ENCODE measurements at places on chromosomes 2 and 18. TPM values are rescaled to one million over a fixed set of nuclear protein-coding genes. Genes with fewer than 3 reads are reported as not detected.

GRCh38 chr2:19611491-19612332, 253.3 kb upstream of the OSR1 start:
- DNase-seq, result no peak
- no peaks in the 10 kb centered on the region for H3K27me3 ChIP-seq
- no peaks in the 10 kb centered on the region for H3K36me3 ChIP-seq
- H3K27ac ChIP-seq, result no peak overlapping the region

DNA sequence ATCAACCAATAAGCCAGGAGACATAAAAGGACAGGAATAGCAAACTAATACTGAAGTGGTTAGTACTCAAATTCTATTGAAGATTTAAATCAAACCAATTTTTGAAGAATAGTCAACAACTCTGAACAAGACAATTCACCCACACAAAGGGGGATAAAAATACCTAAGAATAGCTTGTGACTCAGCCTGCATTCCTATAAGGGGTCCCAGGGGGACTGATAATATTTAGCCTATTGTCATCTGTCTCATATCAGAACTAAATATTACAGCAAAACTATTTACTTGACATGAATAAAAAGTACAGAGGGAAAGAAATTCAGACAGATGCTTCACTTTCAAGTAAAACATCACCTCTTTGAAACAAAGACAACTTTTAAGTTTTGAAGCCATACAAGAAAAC, 7.7 kb downstream of the ITSN2 start:
- no peak overlapping the region for H3K27ac ChIP-seq
- no peaks in the 10 kb centered on the region for H3K36me3 ChIP-seq
- no peak overlapping the region for H3K4me3 ChIP-seq
- H3K27me3 ChIP-seq, result no peaks in the 10 kb centered on the region

DNA sequence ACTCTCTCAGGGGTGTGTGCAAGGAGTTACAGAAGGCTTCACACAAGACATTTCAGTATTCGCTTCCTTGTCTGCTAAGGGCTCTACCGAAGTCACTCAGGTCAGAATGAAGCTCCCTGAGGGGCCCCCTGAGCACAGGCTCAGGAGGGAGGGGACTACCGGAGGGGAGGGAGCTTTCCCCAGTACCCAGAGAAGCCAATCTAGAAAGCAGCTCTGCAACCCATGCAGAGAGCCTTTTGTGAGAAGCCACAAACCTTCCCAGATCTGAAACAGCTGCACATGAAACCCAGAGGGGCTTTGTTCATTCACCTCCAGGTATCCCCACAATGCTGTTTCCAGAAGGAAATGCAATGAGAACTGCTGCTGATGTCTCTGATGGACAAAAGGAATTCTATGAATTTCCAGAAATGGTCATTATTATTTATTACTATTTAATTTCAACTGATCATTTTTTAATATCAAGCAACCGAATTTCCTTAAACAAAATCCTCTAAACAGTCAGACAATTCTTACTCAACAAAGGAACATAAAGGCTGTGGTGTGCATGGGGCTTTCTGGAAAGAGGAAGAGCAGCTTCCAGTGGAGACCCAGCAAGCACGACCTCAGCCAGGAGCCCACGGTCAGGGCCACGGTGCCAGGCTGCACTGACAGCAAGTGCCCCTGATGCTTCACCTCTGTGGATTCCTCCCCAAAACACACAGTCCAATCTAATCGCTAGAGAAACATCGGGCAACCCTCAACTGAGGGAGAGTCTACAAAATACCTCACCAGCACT, 42.0 kb downstream of the NDUFA10 start:
- peaks cover 20% of the 10 kb centered on the region for H3K4me1 ChIP-seq
- H3K4me3 ChIP-seq, result no peak overlapping the region
- H3K36me3 ChIP-seq, result peaks cover 76% of the 10 kb centered on the region
- DNase-seq, result peak; percentile 15
- no peak overlapping the region for H3K27ac ChIP-seq

MRPL44 gene
- 7.5 TPM for polyA plus RNA-seq

MOGAT1 gene
- polyA plus RNA-seq, result not detected

DNA sequence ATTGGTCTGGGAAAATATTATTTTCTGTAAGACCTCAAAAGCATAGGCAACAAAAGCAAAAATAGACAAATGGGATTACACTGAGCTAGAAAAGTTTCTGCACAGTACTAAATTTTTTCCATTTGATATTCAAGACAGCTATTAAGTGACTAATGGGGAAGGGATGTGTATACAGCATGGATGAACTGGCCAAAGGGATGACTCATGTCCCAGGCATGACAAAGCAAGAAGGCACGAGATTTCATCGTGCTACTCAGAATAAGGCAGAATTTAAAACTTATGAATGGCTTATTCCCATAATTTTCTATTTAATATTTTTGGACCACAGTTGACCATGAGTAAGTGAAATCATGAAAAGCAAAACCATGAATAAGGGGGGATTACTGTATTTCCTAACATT, 1250.1 kb upstream of the GYPC start:
- no peaks in the 10 kb centered on the region for H3K4me1 ChIP-seq
- no peaks in the 10 kb centered on the region for H3K36me3 ChIP-seq
- H3K27ac ChIP-seq, result no peak overlapping the region
- no peak overlapping the region for H3K4me3 ChIP-seq
- DNase-seq, result no peak
- no peaks in the 10 kb centered on the region for H3K27me3 ChIP-seq

ARHGAP28 gene
- polyA plus RNA-seq, result not detected

MTCL1 gene
- polyA plus RNA-seq, result not detected

GALR1 gene
- polyA plus RNA-seq, result not detected

- no peaks in the 10 kb centered on the region for H3K27me3 ChIP-seq
- H3K36me3 ChIP-seq, result no peaks in the 10 kb centered on the region
- no peak overlapping the region for H3K4me3 ChIP-seq
- no peak for DNase-seq
Observed at GRCh38 chr2:59936048-59936447, 617.4 kb downstream of the BCL11A start.

CENPA gene
- polyA plus RNA-seq, result not detected

ALK gene
- not detected for polyA plus RNA-seq

- H3K4me3 ChIP-seq, result no peak overlapping the region
- no peak overlapping the region for H3K27ac ChIP-seq
- H3K36me3 ChIP-seq, result no peaks in the 10 kb centered on the region
- H3K4me1 ChIP-seq, result peaks cover 44% of the 10 kb centered on the region
- no peaks in the 10 kb centered on the region for H3K27me3 ChIP-seq
Observed at GRCh38 chr2:28362991-28363521, 29.6 kb upstream of the FOSL2 start.

GRCh38 chr2:43939695-43940256, 56.0 kb downstream of the LRPPRC start:
- no peaks in the 10 kb centered on the region for H3K27me3 ChIP-seq
- H3K27ac ChIP-seq, result no peak overlapping the region
- H3K4me3 ChIP-seq, result no peak overlapping the region
- H3K4me1 ChIP-seq, result no peaks in the 10 kb centered on the region

DNA sequence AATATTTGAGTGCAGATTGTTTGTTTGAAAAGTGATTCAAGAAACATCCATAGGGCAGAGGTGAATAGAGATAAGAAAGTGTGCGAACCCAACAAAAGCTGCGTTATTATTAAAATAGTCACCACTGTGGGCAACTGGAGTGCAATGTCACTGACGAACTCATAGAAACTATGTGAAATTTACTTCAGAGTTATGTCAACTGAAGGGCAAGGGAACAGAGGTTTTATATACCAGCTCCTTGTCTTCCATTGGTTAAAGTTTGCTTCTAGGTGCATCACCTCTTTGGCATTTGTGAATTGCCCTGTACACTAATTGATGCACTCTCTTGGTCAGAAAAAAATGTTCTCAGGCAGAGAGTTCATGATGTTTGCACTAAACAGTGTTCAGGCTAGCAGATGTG, 110.5 kb upstream of the NYAP2 start:
- H3K36me3 ChIP-seq, result no peaks in the 10 kb centered on the region
- no peak overlapping the region for H3K27ac ChIP-seq
- DNase-seq, result no peak
- no peaks in the 10 kb centered on the region for H3K27me3 ChIP-seq
- H3K4me1 ChIP-seq, result no peaks in the 10 kb centered on the region
- H3K4me3 ChIP-seq, result no peak overlapping the region

GRCh38 chr2:17162713-17163112, 355.5 kb downstream of the RAD51AP2 start:
- H3K27ac ChIP-seq, result no peak overlapping the region
- no peaks in the 10 kb centered on the region for H3K4me1 ChIP-seq
- no peak for DNase-seq

MDH1B gene
- polyA plus RNA-seq, result not detected

GRCh38 chr18:70337139-70337972, 48.5 kb downstream of the SOCS6 start:
- no peaks in the 10 kb centered on the region for H3K36me3 ChIP-seq
- peak; percentile 28 for DNase-seq
- no peaks in the 10 kb centered on the region for H3K27me3 ChIP-seq
- no peak overlapping the region for H3K27ac ChIP-seq
- H3K4me1 ChIP-seq, result no peaks in the 10 kb centered on the region
- no peak overlapping the region for H3K4me3 ChIP-seq

STPG4 gene
- polyA plus RNA-seq, result 0.27 TPM

DNA sequence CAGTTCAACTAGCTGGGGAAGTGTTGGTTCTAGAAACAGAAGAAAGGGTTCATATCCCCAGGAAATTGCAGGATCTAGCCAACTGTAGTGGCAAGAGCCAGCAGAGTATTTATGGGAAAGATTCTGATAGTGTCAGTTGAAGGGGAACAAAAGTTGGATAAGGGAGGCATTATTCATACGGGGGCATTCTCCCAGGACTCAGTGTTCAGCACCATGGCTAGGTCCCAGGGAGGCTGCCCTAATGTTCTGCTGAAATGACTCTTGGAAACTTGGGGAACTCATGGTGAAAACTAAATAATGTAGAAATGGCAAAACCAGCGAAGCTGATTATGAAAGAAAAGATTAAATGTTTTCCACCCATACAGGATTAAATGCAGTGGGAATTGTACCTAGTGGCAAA, 543.7 kb downstream of the TRIB2 start:
- DNase-seq, result no peak
- H3K4me1 ChIP-seq, result no peaks in the 10 kb centered on the region
- H3K4me3 ChIP-seq, result no peak overlapping the region
- H3K36me3 ChIP-seq, result no peaks in the 10 kb centered on the region
- no peak overlapping the region for H3K27ac ChIP-seq

DNA sequence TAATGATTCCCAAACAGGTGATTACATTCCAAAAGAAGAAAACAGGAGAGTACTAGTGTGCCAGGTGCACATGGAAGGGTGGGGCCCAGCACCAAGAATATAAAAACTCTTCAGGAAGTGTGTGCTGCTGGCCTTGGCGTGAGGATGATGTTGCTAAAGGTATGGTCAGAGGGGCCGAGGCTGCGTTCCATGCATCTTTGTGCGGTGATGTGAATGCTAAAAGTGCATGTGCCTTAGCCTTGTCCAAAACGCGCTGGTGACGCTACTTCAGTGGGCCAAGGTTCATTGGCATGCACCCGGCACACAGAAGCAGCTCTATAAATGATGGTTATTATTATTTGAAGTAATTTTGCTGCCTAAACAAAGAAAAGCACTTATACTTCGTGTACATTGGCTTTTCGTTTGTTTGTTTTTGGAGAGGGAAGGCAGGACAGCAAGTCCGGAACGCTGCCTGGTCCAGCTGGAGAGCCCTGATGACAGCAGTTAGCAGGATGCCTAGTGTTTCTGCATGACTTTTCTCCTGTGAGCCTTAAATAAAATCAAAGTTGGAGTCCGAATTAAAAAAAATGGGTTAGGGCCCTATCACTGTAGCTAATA, 2.9 kb downstream of the ALKAL2 start:
- H3K4me3 ChIP-seq, result no peak overlapping the region
- H3K4me1 ChIP-seq, result no peaks in the 10 kb centered on the region
- DNase-seq, result no peak

NIF3L1 gene
- 16.2 TPM for polyA plus RNA-seq

DNA sequence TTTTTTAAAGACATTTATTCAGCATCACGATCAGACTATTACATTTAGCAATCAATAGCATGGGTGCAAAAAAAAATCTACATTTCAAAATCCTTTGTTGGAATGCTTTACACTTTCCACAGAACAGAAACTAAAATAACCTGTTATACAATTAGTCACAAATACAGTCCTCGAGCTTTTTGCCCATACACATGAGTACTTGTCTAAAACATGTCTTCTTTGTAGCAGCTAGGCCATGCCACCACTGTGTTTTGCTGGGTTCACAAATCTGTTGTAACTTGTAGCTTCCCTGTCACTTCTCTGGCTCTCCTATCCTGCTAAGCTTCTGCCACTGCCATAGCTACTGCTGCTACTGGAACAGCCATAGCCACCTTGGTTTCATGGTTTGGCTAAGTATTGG, 24.4 kb upstream of the ADAM23 start:
- no peaks in the 10 kb centered on the region for H3K36me3 ChIP-seq
- H3K4me3 ChIP-seq, result no peak overlapping the region
- no peaks in the 10 kb centered on the region for H3K4me1 ChIP-seq
- no peak for DNase-seq

DNA sequence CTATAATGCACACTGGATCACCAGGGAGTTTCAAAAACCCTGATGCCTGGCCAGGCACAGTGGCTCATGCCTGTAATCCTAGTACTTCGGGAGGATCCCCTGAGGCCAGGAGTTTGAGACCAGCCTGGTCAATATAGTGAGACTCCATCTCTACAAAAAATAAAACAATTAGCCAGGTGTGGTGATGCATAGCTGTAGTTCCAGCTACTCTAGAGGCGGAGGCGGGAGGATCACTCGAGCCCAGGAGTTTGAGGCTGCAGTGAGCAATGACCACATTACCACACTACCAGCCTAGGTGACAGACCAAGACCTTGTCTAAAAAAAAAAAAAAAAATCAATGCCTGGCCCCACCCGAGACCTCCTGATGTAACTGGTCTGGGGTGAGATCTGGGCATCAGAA, 137.2 kb downstream of the MTCL1 start:
- H3K27ac ChIP-seq, result no peak overlapping the region
- no peaks in the 10 kb centered on the region for H3K4me1 ChIP-seq
- H3K36me3 ChIP-seq, result no peaks in the 10 kb centered on the region
- H3K27me3 ChIP-seq, result no peaks in the 10 kb centered on the region

CABLES1 gene
- 0.10 TPM for polyA plus RNA-seq
